ENCODE measurements at places on chromosomes 11 and 22.

DNA sequence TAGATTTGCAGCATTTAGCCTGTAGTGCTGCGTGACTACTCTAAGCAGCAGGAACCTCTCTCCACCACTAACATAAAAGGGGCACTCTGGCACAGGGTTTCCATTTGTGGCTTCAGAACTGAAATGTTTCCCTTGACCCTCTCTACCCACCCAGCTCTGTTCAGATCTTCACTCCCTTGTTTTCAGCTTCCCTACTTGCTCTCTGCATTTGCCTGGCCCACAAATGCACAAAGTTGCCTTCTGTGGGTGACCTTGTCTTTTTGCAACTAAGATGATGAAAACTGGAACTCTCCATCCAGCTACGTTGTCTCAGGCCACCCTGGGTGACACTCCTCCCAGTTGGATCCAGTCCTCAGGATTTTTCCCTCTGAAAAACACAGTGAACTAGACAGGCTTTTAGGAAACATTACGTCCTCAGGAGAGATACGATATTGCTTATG lies 19.8 kb upstream of the PSMA1 start:
- DNase-seq = no peak

DNA sequence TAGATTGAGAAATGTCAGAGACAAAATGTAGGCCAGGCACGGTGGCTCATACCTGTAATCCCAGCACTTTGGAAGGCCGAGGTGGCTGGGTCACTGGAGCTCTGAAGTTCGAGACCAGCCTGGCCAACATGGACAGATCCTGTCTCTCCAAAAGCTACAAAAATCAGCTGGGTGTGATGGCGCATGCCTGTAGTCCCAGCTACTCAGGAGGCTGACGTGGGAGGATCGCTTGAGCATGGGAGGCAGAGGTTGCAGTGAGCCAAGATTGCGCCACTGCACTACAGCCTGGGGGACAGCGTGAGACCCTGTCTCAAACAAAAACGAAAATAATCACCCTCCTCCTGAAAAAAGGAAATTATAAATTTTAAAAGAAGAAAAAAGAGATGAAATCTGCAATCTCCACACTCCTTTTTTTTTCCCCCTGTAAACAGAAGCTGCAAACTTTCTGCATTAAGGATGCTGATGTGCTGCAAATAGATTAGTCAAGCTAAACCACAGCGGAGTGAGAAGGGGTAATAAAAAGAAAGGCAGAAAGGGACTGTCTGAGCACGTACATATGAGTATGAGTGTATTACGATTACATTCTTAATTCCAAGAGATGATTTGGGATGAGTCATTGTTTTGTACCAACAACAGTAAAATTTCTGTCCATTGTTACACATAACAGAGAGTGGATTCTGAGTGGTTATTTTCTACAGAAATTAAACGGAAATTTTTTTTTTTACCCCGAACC lies 87.3 kb downstream of the SIK3 start:
- DNase-seq = no peak

DNA sequence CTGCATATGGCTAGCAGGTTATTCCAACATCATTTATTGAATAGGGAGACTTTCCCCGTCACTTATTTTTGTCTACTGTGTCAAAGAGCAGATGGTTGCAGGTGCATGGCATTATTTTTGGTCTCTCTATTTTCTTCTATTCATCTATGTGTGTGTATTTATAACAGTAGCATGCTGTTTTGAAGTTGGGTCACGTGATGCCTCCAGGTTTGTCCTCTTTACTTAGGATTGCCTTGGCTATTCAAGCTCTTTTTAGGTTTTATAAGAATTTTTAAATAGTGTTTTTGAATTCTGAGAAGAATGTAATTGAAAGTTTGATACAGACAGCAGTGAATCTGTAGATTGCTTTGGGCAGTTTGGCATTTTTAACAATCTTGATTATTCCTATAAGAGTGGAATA lies 770.6 kb downstream of the CNTN5 start:
- no peak for DNase-seq

GRCh38 chr11:102974552-102975280 lies 19.2 kb upstream of the MMP13 start:
- DNase-seq = no peak

GRCh38 chr11:29319210-29319609 lies 697.6 kb downstream of the KCNA4 start:
- DNase-seq = no peak

- DNase-seq = no peak
These were observed 17.6 kb upstream of the TOLLIP start for GRCh38 chr11:1327064-1327460.

DNA sequence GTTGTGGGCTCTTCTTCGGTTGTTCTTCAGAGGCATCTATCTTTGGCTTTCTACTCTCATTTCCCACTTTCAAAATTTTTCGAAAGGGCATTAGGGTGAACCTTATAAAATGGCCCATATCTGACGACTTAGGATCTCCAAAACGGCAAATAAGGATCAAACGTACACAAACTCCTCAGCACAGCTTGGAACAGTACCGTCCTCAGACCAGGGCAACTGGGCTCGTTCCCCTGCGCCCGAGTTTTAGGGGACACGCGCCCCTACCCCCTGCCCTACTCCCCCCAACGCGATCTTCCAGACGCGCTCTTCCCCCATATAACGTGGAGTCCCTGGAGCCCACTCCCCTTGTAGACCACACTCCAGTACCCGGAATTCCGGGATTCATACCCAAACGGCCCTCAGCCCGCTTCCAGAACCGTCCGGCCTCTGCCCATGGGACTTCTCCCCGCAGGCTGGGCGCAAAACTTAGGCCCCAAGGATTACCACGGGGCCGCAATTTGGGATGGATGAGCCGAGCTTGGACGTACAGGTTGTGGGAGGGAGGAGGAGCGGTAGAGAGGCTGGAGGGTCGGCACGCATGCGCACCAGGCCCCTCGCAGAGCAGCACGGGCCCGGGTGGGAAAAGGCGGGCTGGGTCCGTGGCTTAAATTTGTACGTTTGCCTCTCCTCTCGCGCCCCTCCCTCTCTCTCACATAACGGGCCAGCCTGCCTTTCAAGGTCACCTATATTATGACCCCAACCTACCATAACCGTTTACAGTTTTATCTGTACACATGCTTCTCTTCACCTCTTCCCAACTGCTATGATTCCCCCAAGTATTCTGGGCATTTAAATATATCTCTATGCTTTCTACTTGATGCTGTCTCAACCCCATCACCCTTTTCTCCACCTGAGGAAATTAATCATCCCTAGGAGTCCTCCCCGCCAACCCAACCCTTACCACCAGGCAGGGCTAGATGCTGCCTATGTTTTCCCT lies 3.4 kb downstream of the CCDC89 start:
- DNase-seq = no peak

DNA sequence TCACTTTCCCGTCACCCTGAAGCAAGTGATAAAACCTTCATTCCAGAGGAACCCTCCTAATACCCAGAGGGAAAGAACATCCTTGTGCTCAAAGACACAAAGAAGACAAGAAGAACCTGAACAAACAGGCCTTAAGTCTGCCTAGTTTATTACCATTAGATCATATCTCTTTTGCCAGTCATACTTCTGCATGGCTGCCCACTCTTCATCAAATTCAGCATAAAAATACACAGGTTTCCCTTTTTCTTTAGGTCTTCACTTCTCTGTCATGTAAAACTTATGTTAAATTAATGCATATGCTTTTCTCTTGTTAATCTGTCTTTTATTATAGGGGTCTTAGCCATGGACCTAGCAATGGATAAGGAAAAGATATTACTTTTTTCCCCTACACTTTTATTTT lies 459.7 kb downstream of the DLG2 start:
- no peak for DNase-seq

DNA sequence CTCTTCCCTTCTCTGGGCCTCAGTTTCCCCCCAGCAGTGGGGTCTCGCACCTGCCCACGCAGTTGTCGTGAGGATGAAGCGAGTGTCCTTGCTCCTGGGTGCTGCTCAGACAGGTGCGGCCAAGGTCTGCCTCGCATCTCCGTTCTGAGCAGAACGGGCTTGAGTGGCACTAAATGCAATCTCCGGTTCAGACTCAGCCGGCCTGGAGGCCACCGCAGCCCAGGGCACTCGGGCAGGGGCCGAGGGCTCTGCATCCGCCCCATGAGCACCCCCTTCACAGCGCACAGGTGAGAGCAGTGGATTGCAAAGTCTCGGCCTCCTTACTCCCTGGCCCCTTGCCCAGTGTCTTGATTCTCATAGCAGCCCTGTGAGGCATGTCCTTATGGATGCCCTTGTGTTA lies 30.1 kb upstream of the SLC22A12 start:
- no peak for DNase-seq

DNA sequence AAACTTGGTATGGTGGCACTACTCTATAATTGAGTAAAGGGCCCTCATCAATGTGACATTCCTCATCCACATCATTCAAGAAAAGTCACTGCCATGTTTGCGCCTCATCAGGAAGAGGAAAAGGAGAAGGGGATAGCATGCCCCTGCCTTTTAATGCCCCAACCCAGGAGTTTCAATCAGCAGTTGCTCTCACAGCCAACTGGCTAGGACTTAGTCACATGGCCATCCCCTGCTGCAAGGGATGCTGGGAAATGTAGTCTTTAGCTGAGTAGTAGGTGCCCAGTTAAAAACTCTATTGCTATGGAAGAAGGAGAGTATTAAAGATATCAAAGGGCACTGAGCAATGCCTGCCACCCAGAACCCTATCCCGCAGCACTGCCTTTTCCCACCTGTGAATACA lies 10.9 kb upstream of the CCND1 start:
- no peak for DNase-seq

DNA sequence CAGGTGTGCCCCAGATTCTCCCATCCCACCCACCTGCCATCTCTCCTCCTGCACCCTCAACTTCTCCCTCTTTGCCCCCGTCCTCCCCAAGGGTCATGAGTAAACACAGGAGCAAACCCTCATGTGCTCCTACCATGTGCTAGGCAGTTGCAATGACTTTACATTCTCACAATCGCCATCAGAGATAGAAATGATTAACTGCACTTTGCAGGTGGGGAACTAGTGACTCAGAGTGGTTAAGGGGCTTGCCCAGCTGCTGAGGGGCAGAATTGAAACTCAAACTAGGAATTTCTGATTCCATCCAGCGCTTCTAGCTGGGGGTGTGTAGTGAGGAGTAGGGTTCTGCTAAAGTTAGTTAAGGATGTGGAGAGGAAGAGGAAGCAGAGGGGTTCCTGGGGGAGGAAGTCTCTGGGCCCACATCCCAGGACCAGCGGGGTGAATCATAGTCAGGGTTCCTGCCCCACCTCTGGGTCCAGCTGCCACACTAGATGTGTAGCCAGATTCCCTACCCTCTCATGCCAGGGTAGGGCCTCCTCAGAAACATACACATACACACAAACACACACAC lies 16.0 kb upstream of the PRG2 start:
- no peak for DNase-seq

DNA sequence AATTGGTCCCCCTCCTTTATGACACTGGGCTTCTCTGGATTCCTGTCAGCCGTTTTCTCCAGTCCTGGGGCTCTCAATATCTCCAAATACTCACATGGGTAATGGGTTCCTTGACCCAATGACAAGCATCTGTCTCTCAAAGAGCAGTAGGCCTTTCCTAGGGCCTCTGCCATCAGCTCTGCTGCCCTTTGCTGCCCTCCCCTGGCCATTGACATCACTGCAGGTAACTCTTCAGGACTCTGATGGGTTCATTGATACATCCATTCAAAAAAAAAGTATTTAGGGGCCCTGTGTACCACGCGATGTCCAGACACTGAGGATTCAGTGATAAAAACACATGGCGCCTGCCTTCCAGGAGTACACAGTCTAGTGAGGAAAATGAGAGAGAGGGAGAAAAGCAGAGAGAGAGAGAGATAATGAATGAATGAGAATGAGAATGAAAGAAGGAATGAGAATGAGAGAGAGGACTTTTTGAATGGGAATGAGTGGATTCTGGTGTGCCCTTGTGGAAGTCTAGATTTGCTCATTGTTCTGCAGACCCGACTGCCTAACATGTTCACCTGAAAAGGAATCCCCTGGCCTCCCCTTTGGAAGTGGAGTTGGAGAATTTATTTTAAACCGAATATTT lies 42.6 kb upstream of the OLFML1 start:
- peak; percentile 43 for DNase-seq

DNA sequence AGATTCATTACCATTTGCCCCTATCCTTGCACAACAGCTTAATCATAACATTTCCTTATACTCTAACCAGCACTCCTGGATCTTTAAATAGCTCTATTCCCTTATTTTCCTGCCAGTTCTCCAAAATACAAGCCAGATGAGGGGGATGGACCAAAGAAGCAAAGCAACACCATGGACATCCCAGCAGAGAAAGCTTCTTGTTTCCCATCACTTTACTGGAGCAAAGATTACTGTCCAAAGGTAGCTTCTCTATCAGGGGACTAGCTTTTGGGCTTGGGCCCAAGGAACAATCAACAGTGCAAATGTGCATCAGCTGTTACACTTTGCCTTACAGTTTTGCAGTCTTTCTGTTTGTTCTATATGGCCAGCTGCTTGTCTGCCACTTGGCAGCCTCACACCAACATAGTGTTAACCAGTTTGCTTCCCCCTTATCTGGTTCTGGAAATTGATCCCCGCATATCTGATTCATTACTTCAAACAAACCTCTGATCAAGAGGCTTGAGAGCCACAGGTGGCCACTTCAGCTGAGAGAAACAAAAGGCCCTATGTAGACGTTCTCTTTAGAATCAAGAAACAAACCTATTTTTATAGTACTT lies 814.3 kb downstream of the METTL15 start:
- DNase-seq = no peak

DNA sequence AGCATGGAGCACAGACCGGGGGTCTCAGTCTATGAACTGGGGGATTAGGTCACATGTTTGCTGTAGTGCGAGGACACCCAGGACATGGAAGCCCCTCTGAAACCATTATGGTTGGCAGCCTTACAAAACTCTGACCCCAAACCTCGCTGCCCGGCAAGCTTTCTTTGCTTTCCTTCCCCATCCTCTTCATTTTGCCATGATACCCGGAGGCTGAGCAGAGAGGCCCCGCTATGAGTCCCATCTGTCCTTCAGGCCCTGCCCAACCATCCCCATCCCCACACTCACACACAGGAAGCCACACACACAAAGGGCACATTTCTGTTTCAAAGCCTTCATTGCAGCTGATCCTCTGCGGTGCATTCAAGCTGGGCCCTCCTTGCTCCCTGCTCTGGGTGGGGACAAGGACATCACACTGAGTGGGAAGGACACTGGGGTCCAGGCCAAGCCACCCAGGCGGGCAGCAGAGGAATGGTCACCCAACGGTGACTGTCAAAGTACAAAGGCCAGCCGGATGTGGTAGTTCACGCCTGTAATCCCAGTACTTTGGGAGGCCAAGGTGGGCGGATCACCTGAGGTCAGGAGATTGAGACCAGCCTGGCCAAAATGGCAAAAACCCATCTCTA lies 176.5 kb downstream of the CTTN start:
- DNase-seq = no peak

- peak; percentile 72 for DNase-seq
These were observed 49.0 kb upstream of the BIRC3 start for GRCh38 chr11:102268083-102268984.

Measured in hematopoietic multipotent progenitor cell treated with erythropoietin and hydrocortisone succinate and interleukin-3 and kit ligand, for 15 days (in vitro differentiated cells).